ENCODE measurements at places on chromosomes 12 and 14.

DNA sequence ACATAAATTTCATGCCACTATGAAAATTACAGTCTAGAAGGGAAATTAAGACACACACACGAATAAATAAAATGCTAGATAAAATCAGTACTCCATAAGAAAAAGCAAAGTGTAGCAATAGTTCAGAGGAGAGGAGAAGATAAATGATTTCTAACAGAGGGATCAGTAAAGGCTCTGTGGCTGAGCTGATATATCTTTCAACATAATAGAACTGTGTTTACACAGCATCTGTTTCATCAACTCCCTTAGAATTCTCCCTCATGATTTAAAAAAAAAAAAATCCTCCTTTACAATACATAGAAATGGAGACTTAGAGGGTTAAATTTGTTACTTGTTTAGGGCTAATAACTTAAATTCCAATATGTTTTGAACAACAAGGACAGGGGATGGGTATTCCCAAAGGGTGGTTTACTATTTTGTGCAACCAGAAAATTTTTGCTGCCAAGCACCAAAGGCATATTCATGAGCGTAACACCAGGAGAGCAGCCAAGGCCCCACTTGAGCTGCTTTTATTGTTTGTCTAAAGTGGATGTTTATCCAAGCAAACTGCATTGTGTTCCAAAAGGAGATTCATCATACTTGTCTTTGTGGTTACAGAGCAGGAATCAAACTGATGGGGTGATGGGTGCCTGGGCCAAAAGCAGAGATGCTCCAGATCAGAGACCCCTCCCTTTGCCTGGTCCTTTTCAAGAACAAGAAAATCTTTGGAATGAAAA lies 162.7 kb downstream of the BMP4 start:
- no peak for DNase-seq

- peak; percentile 42 for DNase-seq
Measured at GRCh38 chr14:97408937-97409815, 612.0 kb downstream of the VRK1 start.

DNA sequence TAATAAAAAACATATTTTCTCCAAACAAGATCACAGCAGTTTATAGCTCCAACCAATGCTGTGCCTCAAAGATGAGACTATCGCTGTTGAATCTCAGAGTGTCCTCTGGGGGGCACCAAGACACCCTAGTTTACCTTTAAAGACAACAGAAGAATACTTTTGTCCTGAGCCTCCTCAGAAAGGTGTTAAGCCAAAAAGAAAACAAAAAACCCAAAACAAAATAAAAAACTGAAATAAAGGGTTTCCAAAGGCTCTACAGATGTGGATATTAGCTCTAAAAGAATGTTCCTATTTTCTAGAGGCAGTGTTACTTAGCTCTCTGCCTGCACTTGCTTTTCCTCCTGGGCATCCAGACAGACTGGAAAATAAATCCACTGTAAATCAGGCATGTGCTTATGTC lies 86.9 kb upstream of the TTC7B start:
- peak; percentile 58 for DNase-seq

GRCh38 chr14:71438684-71439083 lies 493.5 kb upstream of the RGS6 start:
- DNase-seq, result no peak

DNA sequence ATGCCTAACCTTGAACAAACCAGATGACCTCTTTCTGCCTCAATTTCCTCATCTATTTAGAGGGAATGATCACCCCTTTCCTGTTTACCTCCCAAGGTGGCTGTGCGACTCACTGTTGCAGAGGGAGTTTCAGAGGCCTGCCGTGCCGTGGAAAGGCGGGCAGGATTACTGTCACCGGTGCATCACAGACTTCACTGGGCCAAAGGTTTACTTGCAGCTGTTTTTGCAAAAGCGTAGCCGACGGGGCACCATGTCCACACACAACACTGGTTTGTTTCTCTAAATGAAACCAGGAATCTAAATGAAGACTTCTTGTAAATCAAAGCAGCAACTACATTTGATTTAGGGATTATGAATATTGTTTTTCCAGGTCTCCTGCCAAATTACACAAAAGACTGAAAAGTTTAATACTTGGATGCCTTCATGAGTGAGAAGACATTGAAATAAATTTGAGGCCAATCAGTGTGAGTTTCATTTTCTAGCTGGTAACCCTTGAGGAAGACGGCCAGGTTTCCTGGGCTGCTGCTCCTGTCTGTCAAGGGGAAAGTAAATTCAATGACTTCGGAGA lies 696.1 kb upstream of the TMEM132C start:
- DNase-seq, result no peak

- DNase-seq, result no peak
Measured at GRCh38 chr14:54420478-54421142, 20.6 kb downstream of the CNIH1 start.

DNA sequence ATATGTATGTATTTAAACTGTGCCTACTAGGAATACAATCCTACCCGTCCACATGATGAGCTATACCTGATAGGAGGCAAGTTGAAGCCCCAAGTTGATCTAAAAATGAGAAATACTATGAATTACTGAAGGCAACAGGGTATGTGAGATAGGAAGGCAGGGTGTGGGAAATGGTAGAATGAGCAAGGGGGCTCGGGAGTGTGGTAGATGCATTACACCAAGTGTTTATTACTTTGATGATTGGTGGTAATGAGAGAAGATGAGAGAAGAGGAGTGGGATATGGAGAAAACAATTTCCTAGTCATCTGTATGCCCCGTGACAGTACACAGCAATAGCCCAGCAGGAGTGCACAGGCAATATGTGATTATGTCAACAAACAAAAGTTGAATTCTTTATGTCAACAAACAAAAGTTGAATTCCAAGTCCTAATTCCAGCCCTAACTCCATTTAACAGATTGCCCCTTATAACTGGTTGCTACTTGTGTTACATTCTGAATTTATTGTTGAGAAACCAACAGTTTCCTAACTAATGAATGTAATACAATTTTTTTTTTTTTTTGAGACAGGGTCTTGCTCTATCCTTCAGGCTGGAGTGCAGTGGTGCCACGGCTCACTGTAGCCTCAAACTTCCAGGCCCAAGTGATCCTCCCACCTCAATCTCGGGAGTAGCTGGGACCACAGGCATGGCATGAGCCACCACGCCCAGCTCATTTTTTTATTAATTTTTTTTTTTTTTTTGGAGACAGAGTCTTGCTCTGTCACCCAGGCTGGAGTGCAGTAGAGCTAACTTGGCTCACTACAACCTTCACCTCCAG lies 2.5 kb downstream of the LPCAT3 start:
- DNase-seq, result no peak

DNA sequence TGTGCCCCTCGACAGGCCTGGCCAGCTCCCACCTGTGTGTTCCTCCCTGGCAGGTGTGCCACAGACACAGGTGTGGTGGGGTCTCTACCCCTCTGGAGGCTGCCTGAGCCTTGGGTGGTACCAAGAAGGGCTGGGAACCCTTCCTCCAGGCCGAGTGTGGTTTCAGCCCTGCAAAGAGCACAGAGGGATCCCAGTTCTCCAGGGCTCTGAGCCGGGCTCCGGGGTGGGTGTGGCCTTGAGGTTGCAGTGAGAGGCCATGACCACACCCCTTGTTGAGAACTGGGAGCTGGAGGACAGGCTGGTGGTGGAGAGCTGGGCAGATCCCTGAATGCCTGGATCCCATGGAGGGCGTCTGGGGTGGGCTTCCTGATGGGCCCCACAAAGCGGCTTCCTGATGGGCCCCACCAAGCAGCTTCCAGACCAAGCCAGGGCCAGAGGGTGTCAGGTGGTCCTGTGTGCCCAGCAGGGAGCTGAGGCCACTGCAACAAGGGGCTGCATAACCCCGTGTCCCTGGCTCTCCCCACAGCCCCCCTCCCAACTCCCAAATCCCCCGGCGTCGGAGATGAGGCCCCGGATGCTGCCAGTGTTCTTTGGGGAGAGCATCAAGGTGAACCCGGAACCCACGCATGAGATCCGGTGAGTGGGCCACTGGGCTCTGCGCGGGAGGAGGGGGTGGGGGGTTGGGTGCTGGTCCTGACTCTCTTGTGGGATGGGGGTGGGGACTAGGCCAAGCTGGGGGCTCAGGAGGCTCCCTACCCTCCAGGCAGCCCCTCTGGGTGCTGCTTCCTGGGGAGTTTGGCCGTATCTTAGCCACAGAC lies 16.6 kb downstream of the RFLNA start:
- DNase-seq, result no peak

- DNase-seq, result no peak
Measured at GRCh38 chr14:25042362-25043299, 7.3 kb downstream of the STXBP6 start.

Data from CD4-positive, alpha-beta T cell (primary cell).